GM23338 (cell line): ENCODE measurements at places on chromosomes 4 and X. TPM values are rescaled to one million over a fixed set of nuclear protein-coding genes. Genes with fewer than 3 reads are reported as not detected.

DNA sequence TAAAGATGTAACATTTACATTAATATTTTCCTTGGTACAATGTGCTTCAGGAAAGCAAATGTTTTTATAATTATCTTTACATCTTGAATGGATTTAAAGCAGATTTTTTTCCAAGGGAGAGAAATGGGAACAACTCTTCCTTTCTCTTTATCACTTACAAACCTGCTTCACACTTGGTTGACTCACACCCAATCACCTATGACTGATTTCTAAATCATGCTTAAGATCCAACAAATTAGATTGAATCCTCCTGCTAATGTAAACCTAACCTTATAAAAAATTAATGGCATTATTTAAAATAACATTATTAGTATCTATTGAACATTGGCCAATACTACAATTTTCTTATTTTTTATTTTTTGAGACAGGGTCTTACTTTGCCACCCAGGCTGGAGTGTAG lies 127.1 kb downstream of the INPP4B start:
- H3K4me3 ChIP-seq: no peak overlapping the region
- peaks cover 39% of the 10 kb centered on the region for H3K27me3 ChIP-seq
- peaks cover 7% of the 10 kb centered on the region; the same call in 1 of the 2 replicates for H3K4me1 ChIP-seq

DNA sequence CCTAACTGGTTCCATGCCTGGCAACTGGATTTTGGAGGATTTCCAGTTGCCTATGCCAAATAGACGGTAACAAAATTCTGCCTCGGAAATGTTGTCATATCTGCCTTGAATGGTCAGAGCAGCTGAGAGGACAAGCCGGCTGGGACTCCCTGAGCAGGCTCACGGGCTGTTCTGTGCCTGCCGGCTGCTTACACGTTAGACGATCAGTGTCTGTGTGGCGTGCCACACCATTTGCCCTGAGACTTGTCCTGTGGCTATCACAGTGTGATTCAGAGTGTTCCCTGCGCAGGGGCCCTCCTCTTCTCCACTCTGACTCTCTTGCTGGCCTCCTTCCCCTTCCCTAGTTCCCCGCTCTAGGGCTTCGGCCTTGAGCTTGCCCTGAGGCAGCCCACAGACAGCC lies 42.4 kb downstream of the RAI2 start:
- H3K27me3 ChIP-seq: no peaks in the 10 kb centered on the region
- H3K4me3 ChIP-seq: no peak overlapping the region
- H3K4me1 ChIP-seq: no peaks in the 10 kb centered on the region
- no peak overlapping the region for H3K27ac ChIP-seq

GRCh38 chr4:36233567-36234266 lies 10.6 kb downstream of the ARAP2 start:
- H3K27me3 ChIP-seq: no peaks in the 10 kb centered on the region
- H3K36me3 ChIP-seq: no peaks in the 10 kb centered on the region
- no peak for DNase-seq
- no peak overlapping the region for H3K4me3 ChIP-seq
- H3K27ac ChIP-seq: no peak overlapping the region

DNA sequence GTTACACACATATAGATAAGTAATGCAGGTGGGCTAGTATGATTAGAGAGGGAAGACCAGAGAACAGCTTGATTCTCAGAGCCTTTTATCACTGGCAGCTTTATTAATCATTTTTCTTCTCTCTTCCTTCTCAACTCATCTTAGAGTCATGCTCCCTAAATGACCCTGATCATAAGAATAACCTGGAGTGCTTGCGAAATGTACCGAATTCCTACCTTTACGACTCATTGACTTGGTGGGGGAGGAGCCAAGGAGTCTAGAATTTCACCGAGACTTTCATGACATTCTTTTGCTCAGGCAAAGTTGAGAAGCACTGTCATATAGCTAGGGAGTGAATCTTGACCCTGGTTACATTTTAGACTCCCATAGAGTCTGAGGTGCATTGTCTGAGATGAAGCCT lies 298.9 kb upstream of the PUDP start:
- H3K27me3 ChIP-seq: peaks cover 32% of the 10 kb centered on the region
- H3K36me3 ChIP-seq: no peaks in the 10 kb centered on the region
- DNase-seq: no peak
- no peak overlapping the region for H3K27ac ChIP-seq

DNA sequence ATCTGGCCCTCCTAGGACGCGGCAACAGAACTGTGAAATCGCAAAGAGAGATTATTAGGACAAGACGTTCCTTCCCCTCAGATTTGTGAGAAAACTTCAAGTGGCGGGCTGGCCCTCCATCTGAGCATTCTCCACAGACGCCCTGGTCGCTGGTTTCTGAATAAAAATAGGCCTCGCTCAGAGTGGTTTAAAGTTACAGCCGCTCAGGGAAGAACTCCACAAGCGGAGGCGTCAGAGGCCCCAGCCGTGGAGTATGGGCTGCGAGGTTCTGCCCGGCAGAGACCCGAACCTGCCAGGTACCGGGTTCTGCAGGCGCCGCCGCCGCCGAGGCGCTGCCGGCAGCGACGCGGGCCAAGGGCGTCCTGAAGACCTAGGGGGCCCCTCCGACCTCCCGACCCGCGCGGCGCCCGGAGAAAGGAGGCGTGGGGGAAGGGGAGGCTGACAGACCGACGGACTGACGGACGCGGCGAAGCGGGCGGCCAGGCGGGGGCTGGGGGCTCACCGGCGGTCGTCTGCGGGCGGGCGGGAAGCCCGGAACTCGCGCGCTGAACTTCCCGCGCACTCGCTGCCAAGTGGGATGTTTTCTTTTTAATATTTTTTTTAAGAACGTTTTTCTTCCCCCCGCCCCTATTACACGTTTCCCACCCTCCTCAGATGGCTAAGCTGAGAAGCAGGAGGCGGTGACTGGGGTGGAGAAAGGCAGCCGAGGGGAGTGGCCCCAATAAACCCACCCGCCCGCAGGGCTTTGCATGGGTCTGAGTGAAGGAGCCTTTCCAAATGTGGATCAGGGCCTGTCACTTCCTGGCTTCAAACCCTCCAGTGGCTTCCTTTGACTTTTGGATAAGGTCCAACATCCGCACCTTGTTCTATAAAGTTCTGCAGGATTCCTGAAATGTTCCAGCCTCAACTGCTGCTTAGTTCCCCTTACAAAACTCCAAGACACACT lies at the start of gene PABPC4L:
PABPC4L (minus strand) TSS at position 574 of the 946 bp plus-strand sequence. CDS start 770 bp downstream, outside the sequence.
- H3K36me3 ChIP-seq: peaks cover 9% of the 10 kb centered on the region
- H3K27me3 ChIP-seq: no peaks in the 10 kb centered on the region; the same call in 1 of the 2 replicates
- peak within 1 kb of the TSS; percentile 57 for H3K4me3 ChIP-seq
- no peak within 1 kb of the TSS for H3K27ac ChIP-seq

GRCh38 chr4:113700602-113701150 lies 60.9 kb downstream of the CAMK2D start:
- no peaks in the 10 kb centered on the region for H3K36me3 ChIP-seq
- no peaks in the 10 kb centered on the region for H3K4me1 ChIP-seq
- H3K27ac ChIP-seq: no peak overlapping the region
- H3K4me3 ChIP-seq: no peak overlapping the region
- no peaks in the 10 kb centered on the region for H3K27me3 ChIP-seq
- no peak for DNase-seq

GRCh38 chr4:55554453-55555030 lies 7.8 kb upstream of the CLOCK start:
- H3K27me3 ChIP-seq: no peaks in the 10 kb centered on the region
- no peak overlapping the region for H3K27ac ChIP-seq
- peaks cover 7% of the 10 kb centered on the region for H3K4me1 ChIP-seq
- H3K36me3 ChIP-seq: no peaks in the 10 kb centered on the region
- no peak overlapping the region for H3K4me3 ChIP-seq

DNA sequence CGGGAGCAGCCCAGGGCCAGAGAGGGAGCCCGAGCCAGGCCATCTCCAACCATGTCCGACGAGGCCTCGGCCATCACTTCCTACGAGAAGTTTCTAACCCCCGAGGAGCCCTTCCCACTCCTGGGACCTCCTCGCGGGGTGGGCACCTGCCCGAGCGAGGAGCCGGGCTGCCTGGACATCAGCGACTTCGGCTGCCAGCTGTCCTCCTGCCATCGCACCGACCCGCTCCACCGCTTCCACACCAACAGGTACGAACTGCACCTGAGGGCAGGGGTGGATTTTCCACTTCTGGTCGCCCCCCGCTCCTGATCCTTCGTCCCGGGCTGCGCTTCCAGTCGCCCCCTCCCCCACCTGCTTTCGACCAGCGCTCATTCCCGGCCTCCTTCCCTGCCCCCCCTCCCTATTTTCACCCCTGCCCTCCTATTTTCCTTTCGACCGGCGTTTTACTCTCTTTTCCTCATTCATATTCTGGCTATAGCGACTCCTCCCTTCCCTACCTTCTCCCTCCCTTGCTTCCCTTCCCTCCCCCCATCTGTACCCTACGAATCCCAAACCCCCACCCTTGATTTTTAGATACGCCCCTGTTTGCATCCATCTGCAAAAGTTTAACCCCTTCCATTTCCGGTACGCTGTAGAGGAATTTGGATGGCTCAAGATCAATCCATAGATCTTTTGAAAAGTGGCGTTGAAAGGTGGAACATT lies 633 bp downstream of the FAM199X start:
- H3K27me3 ChIP-seq: 0 out of 2 replicates have a peak, but pooled peaks cover 5% of the 10 kb centered on the region
- peak; percentile 18 for DNase-seq
- H3K36me3 ChIP-seq: no peaks in the 10 kb centered on the region
- 0 out of 2 replicates have a peak, but pooled peaks cover 5% of the 10 kb centered on the region for H3K4me1 ChIP-seq
- H3K27ac ChIP-seq: no peak overlapping the region
- peak overlapping the region; percentile 71 for H3K4me3 ChIP-seq

C4orf36 gene
- 1.1 TPM in 1 of 2 replicates, not detected in the other for total RNA-seq

GRCh38 chrX:69297506-69297905 lies 132.3 kb upstream of the PJA1 start:
- DNase-seq: no peak
- no peak overlapping the region for H3K27ac ChIP-seq
- H3K27me3 ChIP-seq: no peaks in the 10 kb centered on the region
- H3K4me3 ChIP-seq: no peak overlapping the region
- H3K36me3 ChIP-seq: no peaks in the 10 kb centered on the region

CSAG1 gene
- not detected in 2 replicates for total RNA-seq

DNA sequence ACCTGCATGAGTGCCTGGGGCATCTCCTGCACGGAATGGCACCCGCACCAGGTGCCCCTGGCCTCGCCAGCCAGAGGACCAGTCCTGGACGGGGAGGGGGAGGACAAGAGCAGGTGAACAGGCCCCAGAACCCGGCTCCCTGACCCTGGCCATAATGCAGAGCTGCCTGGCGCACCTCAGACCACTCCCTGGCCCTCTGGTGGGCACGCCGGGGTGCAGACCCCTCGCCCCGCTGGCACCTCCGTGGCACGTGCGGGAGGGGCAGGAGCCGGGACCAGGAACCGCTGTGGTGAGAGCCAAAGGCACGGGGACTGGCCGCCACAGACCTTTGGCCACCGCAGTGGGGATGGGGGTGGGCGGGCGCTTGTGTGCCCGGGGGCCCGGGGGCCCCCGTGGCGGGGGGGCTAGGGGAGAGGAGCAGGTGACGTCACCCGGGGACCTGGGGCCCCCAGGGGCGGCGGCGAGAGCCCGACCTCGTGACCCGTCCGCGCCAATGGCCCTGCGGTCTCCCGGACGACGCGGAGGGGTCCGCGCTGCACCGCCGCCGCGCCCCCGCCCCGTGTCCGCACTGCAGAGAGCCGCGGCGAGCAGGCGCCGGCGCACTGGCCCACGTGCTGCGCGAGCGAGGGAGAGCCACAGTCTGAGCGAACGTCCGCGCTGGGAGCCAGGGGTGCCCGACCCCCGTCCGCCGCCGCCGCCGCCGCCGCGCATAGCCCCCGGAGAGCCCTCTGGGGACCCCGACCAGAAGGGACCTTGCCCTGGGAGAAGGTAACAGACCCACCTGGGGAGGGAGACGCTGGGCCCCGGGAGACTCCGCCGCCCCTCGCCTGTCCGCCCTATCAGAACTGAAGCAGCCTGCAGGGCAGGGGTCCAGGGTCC lies at the start of gene PNMA3:
PNMA3 (plus strand) TSS at position 600 of the 879 bp plus-strand sequence. CDS start 586 bp downstream, outside the sequence.
- H3K36me3 ChIP-seq: no peaks in the 10 kb centered on the region
- H3K27ac ChIP-seq: no peak within 1 kb of the TSS
- no peaks in the 10 kb centered on the region; the same call in 1 of the 2 replicates for H3K4me1 ChIP-seq
- peaks cover 14% of the 10 kb centered on the region; the same call in 1 of the 2 replicates for H3K27me3 ChIP-seq
- DNase-seq: peak; percentile 42

SLIT2 gene
- total RNA-seq: 5.6 and 5.7 TPM in 2 replicates

LNX1 gene
- 5.4 and 7.3 TPM in 2 replicates for total RNA-seq

IGBP1 gene
- total RNA-seq: 33.4 and 38.5 TPM in 2 replicates

DNA sequence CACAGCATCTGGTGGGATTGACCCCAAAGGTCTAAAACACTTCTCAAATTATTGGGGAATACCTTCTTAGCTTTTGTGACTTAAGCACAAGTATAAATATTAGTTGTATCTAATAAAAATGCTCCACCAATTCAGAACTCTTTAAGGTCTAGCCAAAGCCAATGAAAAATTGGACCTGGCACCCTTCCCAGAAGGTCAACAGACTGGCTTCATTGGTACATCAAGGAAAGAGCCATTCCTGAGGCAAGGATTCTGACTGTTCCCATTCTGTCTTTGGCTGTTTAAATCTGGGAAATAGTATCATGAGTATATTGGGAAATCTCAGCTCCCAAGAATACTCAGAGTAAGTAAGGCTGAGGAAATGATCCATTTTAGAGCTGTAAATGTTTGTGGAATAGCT lies 153.0 kb upstream of the TRPC5 start:
- H3K27ac ChIP-seq: no peak overlapping the region
- no peak for DNase-seq
- no peaks in the 10 kb centered on the region for H3K27me3 ChIP-seq
- no peaks in the 10 kb centered on the region for H3K36me3 ChIP-seq

GRCh38 chr4:189221691-189222090 lies 719.0 kb upstream of the FRG1 start:
- H3K4me3 ChIP-seq: no peak overlapping the region
- no peaks in the 10 kb centered on the region for H3K36me3 ChIP-seq
- no peaks in the 10 kb centered on the region for H3K27me3 ChIP-seq
- no peak for DNase-seq

DNA sequence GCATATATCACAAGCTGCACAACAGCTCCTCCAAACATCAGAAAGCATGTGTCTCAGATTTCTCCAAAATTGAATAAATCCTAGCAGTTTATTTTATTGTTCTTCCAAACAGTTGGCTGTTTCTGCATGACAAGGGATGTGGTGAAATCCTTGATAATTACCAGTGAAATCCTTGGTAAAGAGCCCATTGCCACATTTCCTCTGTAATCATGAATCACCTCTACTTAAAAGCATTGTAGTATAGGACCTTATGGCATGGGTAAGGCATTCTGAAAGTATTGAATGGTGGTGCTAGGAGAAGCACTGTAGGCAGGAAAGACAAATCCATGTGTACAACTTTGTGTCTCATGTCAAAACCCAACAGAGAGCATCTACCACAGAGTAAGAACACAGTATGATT lies 135.8 kb upstream of the NDST3 start:
- no peak overlapping the region for H3K4me3 ChIP-seq
- H3K27me3 ChIP-seq: no peaks in the 10 kb centered on the region
- 0 out of 2 replicates have a peak, but pooled peaks cover 6% of the 10 kb centered on the region for H3K4me1 ChIP-seq
- DNase-seq: no peak

GRCh38 chr4:168361365-168362024 lies 42.9 kb upstream of the DDX60 start:
- no peaks in the 10 kb centered on the region for H3K27me3 ChIP-seq
- no peaks in the 10 kb centered on the region for H3K4me1 ChIP-seq
- no peak for DNase-seq
- no peak overlapping the region for H3K27ac ChIP-seq

TLR6 gene
- 0.14 TPM in 1 of 2 replicates, not detected in the other for total RNA-seq

CEP135 gene
- total RNA-seq: 13.6 and 15.7 TPM in 2 replicates
